Stimulated activated CD4-positive, alpha-beta T cell treated with anti-CD3 and anti-CD28 coated beads, Interleukin-15, amount 100 ng/mL, for 1 hour (primary cell): ENCODE measurements at places on chromosomes 11 and 22.

DNA sequence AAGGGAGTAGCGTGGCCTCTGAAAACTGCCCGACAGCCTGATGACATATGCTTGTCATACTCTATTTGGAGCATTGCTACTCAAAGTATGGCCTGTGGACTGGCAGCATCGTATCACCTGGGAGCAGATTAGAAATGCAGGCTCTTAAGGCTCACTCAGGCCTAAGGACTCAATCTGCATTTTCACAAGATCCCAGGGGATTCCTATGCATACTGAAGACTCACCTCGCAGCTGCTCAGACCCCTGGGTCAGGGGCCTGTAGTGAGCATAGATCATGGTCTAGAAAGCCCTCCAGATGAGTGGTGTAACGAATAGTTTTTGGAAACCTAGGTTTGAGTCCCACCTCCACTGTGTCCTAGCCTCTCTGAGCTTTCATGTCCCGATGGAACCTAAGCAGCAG lies 126.3 kb downstream of the FEZ1 start:
- DNase-seq, result no peak

DNA sequence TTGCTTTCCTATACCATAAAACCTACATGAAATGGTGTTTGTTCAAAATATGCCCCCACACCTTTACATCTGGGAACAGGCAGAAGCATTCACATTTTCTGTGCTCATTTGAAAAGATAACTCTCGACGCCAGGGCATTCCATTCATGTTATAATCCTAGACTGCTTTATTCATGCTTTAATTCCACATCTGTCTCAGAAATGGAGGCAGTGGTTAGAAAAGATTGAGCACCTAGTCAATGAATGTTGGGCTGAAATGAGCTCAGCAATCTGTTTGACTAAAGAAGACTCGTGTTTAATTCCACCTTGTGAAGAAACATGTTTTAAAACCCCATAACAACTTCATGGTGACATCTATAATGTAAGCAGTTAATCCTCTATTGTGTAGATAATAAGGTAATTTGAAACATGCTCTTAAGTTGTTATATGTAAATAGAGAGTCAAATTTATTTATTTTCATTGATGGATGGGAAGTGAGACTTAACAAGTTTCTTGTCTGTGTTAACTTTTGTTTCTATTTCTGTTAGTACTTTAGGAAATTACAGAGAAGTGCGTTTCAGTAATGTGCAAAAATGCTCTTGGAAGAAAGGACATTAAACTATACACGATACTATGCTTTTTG lies 217.5 kb downstream of the DDX10 start:
- no peak for DNase-seq

GRCh38 chr11:86518211-86518610 lies 143.5 kb downstream of the CCDC81 start:
- DNase-seq, result no peak

GRCh38 chr22:27397036-27397953 lies 404.3 kb downstream of the MN1 start:
- DNase-seq, result no peak

- no peak for DNase-seq
These were observed 4.9 kb downstream of the MRGPRX1 start for GRCh38 chr11:18934195-18934814.

GRCh38 chr11:27210531-27210930 lies 152.5 kb downstream of the CCDC34 start:
- DNase-seq, result no peak

DNA sequence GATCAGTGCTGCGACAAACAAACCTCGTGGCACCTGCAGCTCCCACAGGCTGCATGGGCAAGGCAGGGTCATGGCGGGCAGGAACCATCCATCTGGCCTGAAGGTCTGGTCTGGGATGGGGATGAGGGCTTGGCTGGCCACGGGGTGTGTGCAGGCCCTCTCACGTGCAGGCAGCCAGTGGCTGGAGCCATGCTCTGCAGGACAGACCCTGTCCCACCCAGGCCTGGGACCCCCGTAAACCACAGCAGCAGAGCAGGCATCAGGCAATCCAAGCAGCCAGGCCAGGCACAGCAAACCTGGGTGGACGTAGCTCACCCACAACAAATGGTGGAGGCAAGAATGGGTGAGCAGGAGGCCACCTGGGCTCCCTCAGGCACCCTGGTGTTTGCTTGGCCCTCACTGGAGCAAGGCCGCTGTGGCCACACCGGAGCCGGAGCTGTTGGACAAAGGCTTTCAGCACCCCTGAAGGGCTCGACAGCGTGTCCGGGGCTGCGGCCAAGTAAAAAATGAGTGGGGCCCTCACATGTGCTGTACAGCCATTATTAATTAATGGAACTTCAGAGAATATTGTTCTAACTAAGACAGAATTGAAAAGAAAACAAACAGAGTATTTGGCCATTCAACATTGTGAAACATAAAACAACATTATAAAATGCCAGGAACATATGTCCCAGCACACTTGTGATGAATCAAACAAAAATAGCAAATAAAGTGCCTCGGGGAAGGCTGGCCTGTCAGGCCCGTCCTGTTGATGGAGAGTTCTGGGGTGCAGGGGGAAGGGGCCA lies 24.0 kb upstream of the GNB1L start:
- DNase-seq, result no peak

- DNase-seq, result no peak
These were observed 52.8 kb downstream of the BCR start for GRCh38 chr22:23233084-23233531.

DNA sequence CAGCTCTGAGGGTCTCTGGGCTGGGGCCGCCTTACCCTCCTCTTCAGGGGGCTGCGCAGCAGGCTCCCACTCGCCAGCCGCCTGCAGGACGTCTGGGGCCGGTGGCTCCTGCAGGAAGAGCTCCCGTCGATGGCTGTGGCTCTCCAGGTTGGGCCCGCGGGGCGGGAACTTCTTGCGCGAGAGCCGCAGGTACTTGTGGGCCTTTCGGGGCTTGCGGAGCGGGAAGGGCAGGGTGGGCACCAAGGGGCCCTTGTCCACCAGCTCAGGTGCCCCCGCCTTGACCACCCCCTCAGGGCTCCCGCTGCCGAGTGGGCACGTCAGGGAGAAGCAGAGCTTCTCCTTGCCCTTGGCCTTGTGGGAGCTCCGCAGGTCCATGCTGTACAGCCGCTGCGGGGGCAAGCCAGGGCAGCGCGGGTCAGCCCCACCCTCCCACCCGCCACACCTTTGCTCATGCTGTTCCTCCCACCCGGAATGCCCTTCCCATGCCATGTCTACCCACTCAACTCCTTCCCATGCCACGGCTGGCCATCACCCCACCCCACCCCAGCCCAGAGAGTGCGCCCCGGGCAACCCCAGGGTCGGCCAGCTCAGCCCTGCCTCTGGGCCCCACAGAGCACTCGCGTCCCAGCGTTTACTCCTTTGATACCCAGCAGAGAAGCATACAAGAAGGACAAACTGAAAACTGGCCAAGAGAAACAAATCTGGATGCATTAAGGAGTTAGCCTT lies 18.0 kb downstream of the CBX7 start:
- no peak for DNase-seq

- DNase-seq, result no peak
These were observed at the start of gene OR4C6 for GRCh38 chr11:55661901-55662300. OR4C6 (plus strand) TSS chr11:55662201; CDS start chr11:55665167, 2,966 bp downstream.

GRCh38 chr11:3055891-3056290 lies 1.3 kb downstream of the CARS1 start:
- DNase-seq, result no peak

DNA sequence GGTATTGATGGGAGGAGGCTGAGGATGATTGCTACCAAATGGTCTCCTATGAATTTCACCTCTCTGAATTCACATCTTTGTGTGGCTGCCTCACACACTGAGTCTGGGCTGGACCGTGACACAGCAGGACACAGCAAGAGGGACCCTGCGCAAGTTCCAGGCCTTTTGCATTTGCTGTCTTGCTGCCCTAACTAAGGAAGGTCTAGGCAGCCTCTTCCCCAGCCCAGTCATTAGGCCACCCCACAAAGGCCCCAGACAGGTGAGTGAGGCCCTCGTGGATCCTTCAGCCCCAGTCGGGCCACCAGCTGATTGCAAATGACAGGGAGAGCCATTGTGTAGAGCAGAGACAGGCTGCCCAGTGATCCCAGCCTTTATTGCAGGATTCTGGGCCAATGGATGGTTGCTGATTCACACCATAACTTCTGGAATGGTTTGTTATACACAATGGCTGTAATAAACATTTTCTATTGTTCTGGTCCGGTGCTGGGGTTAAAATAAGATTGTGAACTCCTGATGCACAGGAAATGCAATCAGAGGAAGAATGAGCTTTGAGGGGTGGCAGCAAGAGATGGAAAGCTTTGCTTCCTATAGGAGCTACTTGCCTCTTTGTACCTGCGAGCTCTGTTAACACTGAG lies 28.5 kb upstream of the CSNK2A3 start:
- DNase-seq, result no peak

- DNase-seq, result no peak
These were observed 24.6 kb downstream of the SLC5A1 start for GRCh38 chr22:32067613-32068012.

- no peak for DNase-seq
These were observed 19.3 kb upstream of the NRIP3 start for GRCh38 chr11:9022961-9023680.

DNA sequence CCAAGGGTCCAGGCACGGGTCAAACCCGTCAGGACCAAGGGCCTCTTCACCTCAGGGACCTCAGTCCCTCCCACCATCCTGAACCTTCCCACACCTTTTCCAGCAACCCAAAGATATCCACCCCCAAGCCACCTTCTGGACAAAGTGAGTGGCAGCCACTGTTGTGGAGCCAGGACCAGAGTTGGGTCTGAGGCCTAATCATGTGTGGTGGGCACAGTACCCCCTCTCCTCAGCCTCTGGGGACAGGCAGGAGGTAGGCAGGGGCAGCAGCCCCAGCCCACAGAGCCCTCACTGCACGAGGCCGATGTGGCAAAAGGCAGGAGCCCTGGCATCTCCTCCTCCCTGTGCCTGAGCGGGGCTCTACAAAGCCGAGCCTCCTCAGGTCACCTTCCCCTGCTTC lies 2.5 kb downstream of the KCNJ11 start:
- DNase-seq, result no peak

GRCh38 chr11:34339149-34340064 lies 18.4 kb downstream of the ABTB2 start:
- DNase-seq, result no peak

GRCh38 chr11:44589301-44589700 lies 23.8 kb downstream of the CD82 start:
- DNase-seq, result no peak

DNA sequence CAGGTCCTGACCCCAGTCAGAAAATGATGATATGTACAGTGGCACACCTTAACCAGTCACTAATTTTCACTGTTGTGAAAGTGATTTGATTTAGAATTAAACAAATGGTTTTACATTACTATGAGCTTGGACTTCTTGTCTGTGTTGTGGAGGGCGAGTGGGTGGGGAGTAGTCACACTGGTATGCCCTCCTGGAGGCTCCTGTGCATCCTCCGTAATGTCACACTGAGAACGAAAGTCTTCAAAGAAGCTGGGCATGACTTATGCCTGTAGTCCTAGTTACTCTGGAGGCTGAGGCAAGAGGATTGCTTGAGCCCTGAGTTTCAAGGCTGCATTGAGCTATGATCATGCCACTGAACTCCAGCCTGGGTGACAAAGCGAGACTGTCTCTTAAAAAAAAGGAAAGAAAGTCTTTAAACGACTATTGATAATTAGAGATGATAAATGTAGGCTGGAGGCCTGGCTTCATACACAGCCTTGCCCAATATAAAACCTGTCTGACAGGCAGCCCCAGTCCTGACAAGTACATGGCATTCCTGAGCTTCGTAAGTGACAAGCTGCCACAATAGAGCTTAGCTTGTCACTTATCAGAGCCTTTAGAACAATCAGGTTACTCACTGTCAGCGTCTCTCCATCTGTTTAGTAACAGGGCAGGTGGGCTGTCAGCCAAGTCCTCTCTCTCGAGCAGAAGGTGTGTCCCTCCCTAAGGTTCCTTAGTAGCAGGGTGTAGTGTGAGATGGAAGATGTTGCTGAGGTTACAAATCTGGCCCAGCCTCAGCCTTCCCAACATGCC lies 5.0 kb upstream of the LIMK2 start:
- no peak for DNase-seq

- DNase-seq, result no peak
These were observed 8.4 kb downstream of the PPME1 start for GRCh38 chr11:74179234-74180052.

GRCh38 chr22:28948424-28948823 lies 65.1 kb downstream of the ZNRF3 start:
- no peak for DNase-seq

GRCh38 chr22:37741312-37741795 lies 44.5 kb downstream of the TRIOBP start:
- no peak for DNase-seq

GRCh38 chr11:26493616-26494015 lies 78.4 kb downstream of the MUC15 start:
- DNase-seq, result no peak

DNA sequence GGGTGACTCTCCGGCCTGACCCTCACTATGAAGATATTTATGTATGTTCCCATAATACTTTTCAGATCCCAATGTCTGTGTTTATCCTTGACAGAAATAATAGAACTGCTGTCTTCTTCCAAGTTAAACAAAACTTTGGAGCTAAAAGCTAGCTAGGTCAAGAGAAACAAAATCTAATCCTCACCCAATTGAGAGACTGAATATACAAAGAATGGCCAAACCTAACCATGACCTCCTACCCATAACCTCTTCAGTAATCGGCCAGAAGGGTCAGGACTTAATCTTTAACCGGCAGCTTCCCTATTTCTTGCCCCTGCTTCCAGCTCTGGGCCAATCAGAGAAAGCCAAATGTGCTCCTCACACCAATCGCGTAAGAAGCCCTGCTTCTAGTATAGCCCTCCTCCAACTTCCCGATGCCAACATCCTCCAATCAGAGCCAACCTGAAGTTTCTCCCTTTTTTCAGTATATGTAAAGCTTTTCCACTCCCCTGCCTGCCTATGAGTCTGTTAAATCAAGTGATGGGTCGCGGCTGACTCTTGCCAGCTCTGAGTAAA lies 1.7 kb upstream of the DDX6 start:
- peak; percentile 35 for DNase-seq

DNA sequence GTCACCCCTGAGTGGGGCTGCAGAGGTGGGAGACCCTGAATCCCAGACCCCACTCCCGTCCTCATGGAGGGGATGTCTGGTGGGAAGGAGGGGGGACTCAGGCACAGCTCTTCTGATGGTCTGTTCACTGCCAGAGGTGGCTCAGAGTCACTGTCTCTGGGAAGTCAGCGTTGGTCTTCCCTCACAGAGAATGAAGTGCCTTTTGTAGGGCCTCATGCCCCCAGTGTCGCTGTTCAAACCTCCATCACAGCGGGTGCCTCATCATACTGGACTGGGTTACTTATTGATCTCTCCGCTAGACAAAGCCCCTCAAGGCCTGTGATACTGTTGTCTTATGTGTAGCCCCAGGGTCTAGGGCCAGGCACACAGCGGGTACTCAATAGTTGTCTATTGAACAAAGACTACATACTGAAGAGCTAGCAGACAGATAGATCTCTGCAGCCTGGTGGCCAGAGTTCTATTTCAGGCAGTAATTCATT lies 41.3 kb downstream of the CD6 start:
- DNase-seq, result no peak

DNA sequence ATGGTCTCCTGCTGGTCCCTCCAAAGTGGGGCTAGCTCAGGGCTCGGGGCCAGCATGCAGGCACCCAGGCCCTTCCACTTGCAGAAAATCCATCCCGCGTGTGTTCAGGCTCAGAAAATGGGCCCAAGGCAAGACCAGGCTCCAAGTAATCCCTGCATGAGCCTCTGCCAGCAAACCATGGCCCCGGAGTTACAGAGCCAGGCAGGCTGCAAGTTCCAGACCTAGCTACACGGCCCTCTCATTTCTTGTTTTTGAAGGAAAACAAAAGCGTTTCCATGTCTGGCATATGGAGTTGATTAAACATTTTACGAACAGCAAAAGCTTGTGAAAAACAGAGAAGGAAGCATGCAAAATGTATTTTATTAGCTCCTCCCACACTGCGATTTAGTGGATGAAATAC lies 29.7 kb downstream of the KIAA0930 start:
- no peak for DNase-seq
